ENCODE measurements at places on chromosomes 7 and 10.

DNA sequence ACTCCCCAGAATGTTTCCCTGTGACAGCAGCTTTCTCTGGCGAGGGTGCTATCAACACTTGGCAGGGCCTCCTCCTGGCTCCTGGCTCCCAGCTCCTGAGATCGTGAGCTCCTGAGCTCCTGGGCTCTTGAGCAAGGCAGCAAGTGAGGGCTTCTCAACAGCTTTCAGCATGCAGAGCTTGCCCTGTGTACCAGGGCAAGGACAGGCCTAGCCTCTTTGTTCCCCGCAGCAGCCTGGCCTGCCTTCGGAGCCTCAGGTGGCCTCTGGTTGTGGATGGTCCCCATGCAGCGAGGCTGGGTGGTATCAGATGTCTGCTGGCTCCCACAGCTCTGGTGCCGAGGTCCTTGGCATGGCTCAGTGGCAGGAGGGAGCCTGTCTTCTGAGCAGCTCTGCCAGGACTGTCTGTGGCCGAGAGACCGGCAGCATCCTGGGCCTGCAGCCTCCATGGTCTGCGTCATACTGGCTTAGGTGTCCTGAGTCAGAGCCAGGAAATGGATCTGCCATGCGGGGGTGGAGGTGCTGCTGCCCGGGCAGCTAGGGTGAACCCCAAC lies 44.2 kb downstream of the ZMIZ1 start:
- peak overlapping the region; percentile 59 for H3K27ac ChIP-seq
- no peak overlapping the region for H3K4me3 ChIP-seq
- peak; percentile 97 for DNase-seq
- H3K27me3 ChIP-seq, result no peaks in the 10 kb centered on the region

DNA sequence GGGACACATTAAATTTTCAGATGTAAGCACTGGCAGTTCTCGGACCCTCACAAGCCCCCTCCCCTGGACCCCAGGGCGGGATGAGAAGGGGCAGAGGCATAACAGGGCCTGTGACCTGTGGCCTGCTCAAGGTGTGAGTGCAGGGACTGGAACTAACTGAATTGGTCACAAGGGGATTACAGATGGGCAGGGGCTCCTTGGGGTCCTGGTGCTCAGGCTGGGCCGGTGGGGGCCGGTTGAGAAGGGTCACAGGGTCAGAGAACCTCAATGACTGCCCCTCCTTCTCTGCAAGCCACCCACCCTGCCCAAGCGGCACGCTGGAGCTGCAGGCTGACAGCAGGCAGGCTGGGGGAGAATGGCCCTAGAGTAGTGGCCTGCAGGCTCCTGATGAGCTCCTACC lies 80.8 kb upstream of the PCBD1 start:
- no peak overlapping the region for H3K27ac ChIP-seq
- DNase-seq, result no peak
- peaks cover 2% of the 10 kb centered on the region for H3K27me3 ChIP-seq
- H3K4me1 ChIP-seq, result peaks cover 5% of the 10 kb centered on the region
- H3K36me3 ChIP-seq, result no peaks in the 10 kb centered on the region

GRCh38 chr7:157521061-157521731 lies 184.4 kb downstream of the DNAJB6 start:
- no peak for DNase-seq
- no peaks in the 10 kb centered on the region for H3K27me3 ChIP-seq
- no peak overlapping the region for H3K27ac ChIP-seq
- no peaks in the 10 kb centered on the region for H3K4me1 ChIP-seq
- no peaks in the 10 kb centered on the region for H3K36me3 ChIP-seq
- H3K4me3 ChIP-seq, result no peak overlapping the region

DNA sequence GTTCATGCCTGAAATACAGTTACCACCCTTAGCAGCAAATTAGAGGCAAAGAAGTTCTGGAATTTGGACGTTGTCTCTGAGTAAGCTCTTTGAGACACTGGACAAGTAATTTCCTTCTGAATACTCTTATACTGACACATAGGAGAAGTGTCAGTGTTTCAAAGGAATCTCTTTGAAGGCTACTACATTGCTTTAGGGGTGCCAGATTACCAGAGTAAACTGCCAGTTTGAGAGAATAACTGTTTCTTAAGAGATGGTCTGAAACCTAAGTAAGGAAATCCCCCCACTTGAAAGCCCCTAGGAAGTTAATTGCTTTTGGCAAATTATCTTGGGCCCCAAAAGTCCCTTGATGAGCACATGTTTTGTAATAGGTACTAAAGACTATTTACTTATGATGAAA lies 3.4 kb downstream of the FAS start:
- no peak overlapping the region for H3K4me3 ChIP-seq
- H3K4me1 ChIP-seq, result peaks cover 28% of the 10 kb centered on the region
- H3K27ac ChIP-seq, result no peak overlapping the region
- H3K27me3 ChIP-seq, result no peaks in the 10 kb centered on the region
- no peak for DNase-seq
- H3K36me3 ChIP-seq, result no peaks in the 10 kb centered on the region

DNA sequence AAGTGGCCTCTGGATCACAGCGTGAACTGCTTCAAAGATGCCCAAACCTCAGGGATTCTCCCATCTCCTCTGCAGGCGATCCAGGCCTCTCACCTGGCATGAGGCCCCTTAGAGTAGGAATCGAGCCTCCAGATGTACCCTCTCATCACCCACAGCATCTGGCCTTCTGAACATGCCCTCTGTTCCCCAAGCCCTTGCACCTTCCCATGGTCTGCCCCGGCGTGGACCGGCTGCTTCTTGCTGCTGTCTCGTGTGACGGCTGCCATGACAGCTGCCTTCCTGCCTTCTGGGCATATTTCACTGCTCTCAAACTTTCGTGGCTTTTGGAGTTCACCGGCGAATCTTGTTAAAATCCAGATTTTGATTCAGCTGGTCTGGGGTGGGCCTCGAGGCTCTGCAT lies 157.2 kb upstream of the NPS start:
- no peaks in the 10 kb centered on the region for H3K27me3 ChIP-seq
- no peaks in the 10 kb centered on the region for H3K36me3 ChIP-seq
- DNase-seq, result no peak
- H3K4me1 ChIP-seq, result no peaks in the 10 kb centered on the region
